ENCODE measurements at places on chromosomes 3 and 15.

GRCh38 chr15:38522922-38523321 lies 41.7 kb downstream of the RASGRP1 start:
- DNase-seq, result no peak

- no peak for DNase-seq
Observed at GRCh38 chr3:117243657-117244056, 534.1 kb downstream of the TUSC7 start.

- DNase-seq, result no peak
Observed at GRCh38 chr3:186467969-186468368, 76.2 kb downstream of the CRYGS start.

GRCh38 chr3:153099131-153099530 lies 62.9 kb upstream of the RAP2B start:
- DNase-seq, result no peak

DNA sequence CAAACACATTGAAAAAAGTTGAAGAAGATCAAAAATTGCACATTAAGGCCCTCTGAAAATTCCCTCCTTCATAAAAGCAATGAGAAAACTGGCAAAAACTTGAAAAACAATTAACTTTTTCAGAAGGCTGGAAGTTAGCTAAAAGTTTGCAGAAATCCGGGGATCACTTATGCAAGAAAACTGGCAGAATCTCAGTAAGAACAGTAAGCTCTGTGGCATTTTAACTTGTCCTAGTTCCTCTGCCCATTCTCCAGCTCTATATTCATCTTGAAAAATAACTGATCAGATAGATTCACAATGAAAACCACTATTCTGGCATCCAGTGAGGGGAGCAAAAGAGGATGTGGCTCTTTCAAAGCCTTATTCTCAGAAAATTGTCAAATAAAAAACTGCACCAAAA lies 566.8 kb downstream of the NTRK3 start:
- no peak for DNase-seq

- DNase-seq, result no peak
Observed at GRCh38 chr3:11170052-11170770, 15.9 kb downstream of the HRH1 start.

DNA sequence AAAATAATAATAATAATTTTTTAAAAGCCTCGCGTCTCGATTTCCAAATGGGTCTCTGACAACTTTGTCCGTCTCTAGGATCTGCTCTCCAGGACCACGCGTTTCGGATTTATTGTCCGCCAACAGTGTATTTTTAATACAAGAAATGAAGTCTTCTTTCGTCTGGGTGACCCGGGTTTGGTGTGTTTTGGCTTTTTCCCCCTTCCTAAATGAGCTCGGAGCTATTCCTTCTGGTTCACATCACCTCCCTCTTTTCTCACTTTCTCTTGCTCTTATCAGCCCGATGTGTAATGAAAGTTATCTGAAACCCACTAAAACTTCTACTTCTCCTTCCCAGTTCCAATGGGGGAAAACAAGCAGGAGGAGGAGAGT lies 516.7 kb downstream of the MECOM start:
- no peak for DNase-seq

DNA sequence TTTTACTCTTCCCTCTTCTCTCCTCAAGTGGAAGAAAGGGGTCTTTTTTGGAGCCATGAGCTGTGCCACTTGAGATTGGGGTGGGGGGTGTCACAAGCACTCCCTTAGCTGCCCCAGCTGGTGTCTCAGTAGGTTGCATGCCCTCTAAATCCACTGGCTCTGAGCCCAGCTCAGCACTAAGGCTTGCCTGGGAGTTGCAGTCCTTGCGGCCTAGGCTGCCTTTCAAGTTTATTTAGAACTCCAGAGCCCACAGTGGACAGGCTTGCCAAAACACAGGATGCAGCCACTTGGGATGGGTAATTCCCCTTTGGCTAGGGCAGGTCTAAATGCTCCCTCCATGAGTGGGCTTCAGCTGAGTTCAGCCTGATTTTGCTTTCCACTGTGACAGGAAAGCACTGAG lies 24.7 kb downstream of the C3orf20 start:
- DNase-seq, result no peak

Data from NCI-H2081 treated with DMSO at 0.1 percent for 48 hours (cell line).